ENCODE measurements at places on chromosomes 11 and 22.

DNA sequence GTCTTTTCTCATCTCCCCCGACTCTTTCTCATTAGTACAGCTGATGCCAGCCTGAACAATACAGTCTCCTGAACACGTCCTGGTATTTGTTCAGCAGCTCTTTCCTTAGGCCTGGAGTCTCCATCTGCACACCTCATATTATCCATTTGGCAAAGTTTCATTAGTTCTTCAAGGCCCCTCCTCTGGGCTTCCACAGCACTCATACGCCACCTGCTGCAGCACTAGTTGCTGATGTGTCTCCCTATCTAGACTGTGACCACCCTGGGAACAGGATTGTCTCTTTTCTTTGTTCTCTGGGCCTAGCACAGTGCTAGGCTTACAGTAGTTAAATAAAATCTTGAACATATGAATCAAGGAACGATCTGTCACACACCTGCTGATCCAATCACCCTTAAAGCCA lies 17.2 kb downstream of the DCHS1 start:
- no peak for DNase-seq

DNA sequence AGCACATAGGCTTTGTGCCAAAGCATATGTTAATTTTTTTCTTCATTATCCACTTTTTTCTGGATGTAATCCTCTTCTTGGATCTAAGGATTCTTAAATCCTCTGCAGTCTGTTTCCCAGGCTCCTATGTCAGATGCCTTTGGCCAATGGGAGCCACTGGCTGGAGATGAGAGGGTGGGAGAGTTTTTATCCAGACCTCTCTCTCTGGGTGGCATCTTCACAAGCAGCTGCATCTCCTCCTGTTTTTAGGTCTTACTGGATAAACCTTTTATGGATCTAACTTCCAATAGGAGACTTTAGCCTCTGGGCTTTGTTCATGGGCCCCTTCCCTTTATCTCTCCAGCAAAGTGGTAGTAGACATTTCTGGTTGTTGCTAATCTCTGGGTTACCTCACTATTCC lies 22.4 kb upstream of the MPPED2 start:
- no peak for DNase-seq

DNA sequence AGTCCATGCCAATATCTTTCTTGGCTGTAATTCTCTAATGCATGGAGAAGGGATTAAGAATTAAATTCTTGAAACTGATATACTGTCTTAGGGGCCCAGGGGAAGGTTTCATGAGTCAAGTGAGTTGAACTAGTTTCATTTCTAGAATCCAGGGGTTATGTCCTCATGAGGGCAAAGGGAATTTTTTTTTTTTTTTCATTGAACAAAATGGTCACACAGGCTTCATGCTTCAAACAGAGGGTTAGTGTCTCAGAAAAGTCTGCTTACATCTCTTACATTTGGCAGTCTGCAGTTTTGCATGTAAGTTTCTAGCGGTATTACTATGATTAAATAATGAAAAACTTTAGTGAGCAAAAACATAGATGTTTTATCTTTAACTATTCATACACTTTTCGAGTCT lies 32.9 kb downstream of the PPME1 start:
- DNase-seq: no peak

DNA sequence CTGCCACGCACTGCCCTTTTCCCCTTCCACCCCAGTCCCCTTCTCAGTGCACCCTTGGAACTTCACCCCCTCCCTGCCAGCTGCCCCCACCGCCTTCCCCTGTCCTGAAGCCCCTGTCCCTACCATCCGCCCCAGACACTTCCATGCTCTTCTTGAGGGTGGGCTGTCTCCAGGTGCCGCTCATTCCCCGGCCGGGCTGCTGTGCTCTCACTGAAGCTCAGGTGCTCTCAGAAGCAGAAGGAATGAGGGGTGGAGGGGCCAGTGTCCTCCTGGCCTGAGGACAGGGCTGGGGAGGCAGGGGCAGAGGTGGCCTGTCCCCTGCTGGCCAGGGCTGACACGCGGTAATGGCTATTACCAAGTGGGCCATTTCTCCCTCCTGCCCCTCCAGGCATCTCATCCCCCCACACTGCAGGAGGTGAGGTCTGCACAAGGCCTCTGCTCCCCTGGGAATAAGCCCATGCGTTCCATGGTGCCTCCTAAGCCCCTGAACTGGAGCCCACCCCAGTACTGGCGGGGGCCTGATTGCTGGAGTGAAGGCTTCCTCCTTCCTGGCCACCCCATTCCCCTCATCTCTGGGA lies 6.6 kb upstream of the BID start:
- no peak for DNase-seq

DNA sequence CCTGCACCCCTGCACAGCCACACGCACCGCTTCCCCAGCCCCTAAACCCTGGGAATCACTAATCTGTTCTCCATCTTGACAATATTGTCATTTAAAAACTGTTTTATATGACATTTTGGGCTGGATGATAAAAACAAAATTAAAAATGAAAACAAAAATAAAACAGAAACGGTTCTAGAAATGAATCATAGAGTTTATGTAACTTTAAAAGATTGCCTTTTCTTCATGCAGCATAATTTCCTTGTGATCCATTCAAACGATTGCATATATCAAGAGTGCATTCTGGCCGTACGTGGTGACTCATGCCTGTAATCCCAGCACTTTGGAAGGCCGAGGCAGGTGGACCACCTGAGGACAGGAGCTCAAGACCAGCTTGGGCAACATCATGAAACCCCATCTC lies 6.6 kb upstream of the FAM118A start:
- DNase-seq: no peak

GRCh38 chr11:100670140-100670539 lies 16.9 kb upstream of the ARHGAP42 start:
- no peak for DNase-seq

DNA sequence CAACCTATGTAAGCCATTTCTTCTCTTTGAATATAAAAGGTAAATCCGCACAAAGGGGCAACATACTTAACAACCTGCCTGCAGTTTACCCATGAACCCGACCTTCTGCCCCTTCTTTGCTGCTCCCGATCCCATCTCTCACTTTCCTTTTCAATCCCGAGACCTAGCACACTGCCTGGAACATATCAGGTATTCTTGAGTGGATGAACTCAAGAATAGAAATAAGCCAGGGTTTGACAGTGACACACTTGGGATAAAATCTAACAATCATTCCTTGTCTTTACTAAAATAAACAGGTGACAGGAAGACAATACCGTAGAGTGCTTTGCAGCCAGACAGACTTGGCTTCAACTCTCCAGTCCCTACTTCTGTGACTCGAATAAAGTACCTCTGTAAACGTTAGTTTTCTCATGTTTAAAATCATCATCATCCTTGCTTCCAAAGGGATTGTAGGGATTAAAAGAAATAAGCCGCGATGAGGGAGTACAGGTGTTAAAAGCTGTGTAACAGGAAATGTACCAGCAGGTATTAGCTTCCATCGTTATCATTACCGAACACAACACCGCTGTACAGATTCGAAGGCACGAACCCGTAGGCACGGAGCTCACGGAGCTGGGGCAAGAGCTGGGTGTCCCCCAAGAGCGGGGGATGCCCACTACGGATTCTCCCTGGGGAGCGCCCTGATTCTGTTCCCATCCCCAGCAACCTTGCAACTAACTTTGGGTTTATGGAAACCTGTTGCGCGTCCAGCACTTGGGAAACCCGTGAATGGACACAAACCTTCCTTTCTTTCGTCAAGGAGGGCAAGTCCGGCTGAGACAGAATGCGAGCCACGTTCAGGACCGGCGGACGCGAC lies 720 bp downstream of the UFD1 start:
- no peak for DNase-seq

GRCh38 chr11:77244277-77245027 lies 57.0 kb downstream of the GDPD4 start:
- no peak for DNase-seq

GRCh38 chr11:68727783-68728182 lies 23.5 kb downstream of the TESMIN start:
- no peak for DNase-seq

DNA sequence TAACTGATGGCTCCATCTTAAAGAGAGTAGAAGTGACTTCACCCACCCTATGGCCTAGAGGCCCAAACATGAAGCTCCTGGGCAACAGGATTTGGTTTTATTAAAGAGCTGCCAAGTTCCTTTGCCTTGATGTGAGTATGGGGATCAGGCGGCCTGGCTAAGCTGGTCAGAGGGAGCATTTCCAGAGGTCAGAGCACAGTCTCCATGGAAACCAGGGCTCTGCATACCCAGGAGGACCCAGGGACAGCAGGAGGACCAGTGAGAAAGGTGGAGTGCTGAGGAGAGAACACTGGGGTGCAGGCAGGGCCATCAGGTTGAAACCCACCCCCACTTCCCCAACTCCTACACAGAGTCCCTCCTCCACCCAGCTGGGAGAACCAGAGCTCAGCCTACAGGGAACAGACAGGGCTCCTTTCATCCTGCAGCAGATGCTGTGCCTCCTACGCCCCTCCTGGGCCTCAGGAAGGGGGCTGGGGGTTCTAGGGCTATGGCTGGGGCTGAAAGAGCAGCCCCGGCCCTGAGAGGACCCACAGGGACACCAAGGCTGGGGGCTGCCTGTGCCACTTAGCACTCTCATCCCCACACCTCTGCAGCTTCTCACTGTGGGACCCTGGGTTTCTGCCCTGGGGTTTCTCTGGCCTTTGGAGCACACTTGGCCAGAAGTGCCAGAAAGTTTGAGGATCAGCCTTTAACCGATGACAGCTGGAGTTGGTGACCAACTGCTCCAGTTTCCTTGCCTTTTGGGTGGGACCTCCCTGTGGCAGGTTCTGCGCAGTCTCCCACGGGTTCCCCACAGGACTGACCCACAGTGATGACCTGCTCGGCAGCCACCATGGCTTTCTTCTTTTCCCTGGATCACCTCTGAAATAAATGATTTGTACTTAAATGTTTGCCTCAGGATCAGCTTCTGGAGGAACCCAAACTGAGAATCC lies 13.8 kb upstream of the P2RY6 start:
- DNase-seq: no peak

- DNase-seq: no peak
Observed at GRCh38 chr22:17797721-17798559, 23.7 kb upstream of the BID start.

DNA sequence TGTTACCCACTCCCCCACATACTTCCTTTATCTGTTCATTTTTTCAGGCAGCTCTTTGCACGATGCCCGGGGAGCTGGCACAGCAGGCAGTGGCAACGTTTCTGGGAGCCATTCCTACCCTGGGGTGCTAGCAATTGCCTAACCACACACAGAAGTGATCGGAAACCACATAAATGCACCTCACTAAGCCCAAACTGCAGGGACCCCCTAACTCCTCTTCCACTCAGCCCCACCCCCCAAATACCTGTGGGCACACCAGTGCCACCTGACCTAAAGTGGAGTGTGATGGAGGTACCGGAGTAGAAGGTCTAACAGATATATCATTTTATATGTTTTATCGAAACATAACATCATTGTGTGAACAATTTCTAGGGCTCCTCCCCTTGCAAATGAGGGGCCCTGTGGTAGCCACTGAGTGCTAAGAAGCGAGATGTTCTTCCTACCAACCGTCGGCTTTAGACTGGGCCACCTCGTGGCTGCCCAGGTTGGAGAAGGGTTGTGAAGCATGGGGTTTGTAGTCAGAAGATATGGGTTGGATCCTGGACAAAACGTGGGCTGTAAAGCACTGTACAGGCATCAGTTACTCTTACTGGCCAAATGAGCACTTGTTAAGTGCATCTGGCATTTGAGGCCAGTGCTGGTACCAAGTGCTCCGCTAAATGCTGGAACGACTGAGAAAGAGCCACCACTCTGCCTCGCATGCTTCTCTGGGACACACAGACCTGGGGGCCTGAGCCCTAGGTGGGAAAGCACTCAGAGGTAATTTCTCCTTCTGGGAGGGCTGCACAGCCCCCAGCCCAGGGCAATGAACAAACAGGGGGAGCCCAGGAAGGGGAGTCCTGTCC lies 2.8 kb downstream of the MRGPRD start:
- no peak for DNase-seq

DNA sequence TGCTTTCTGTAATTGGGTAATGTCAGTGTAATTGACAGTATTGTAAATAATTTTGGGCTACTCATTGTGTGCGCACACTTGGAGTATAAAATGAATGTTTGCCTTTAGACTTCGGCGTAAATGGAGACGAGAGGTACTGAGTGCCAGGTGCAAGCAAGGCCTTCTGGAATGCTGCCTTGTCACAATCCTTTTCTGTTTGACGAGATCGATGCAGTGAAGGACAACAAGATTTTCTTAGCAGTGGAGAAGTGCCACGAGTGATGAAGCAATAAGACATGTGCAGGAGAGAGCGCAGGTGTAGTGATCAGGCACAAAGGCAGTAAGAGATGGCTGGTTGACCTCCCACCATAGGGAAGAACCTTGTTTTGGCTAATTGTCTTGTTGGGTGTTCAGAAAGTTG lies 67.5 kb downstream of the DDX10 start:
- no peak for DNase-seq

DNA sequence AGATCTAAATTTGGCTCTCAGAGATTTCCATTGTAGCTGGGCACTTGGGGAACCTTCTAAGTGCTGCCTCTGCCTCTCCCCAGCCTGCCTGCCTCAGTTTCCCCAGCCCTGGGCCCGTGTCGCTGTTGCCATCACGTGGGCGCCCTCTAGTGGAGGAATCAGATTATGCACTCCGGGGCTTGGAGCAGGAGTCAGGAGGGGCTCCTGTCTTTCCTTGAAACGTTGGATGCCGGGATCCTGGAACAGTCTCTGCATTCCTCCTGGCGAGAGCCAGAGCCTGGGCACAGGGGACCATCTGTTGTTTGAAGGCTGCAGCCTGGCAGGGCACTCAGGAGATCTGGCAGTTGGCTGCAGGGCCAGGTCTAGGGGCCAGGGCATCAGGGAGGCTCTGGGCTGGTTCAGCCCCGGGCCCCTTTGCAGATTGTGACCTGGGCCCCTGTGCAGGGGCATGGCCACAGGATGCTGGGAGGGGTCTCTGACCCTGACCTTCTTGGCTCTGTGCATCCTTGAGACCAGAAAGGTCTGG lies 71.6 kb downstream of the LRP5 start:
- DNase-seq: peak; percentile 29

DNA sequence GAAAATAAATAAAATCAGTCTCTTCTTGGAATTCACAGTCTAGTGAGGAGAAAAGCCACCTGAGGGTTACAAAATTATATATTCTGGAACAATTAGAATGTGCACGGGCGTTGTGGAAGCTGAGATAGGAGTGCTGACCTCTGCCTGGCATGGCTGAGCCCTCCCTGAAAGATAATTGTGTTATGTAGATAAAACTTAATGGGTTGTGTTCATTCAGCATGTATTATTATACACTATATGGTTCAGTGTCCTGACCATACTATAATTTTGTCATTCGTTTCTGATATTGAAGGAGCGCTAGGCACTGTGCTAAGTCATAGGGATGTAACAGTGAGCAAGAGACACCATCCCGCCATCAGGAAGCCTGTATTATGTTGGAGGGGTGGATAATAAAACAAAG lies 3.7 kb downstream of the ACAT1 start:
- no peak for DNase-seq

GRCh38 chr11:134441281-134441680 lies 29.2 kb upstream of the B3GAT1 start:
- no peak for DNase-seq

GRCh38 chr22:47943729-47944700 lies 1181.6 kb downstream of the TBC1D22A start:
- DNase-seq: no peak

GRCh38 chr22:36528795-36529751 lies at the start of gene EIF3D:
TSS of gene EIF3D (minus strand) at chr22:36529166. CDS start at chr22:36526121, 3,045 bp downstream.
- peak; percentile 95 for DNase-seq

GRCh38 chr11:28631148-28631547 lies 523.0 kb downstream of the METTL15 start:
- no peak for DNase-seq

- DNase-seq: no peak
Observed at GRCh38 chr11:28628412-28628811, 520.2 kb downstream of the METTL15 start.
